Vagina (tissue), 2 donors: ENCODE measurements at places on chromosomes 11 and 22. TPM values are rescaled to one million over a fixed set of nuclear protein-coding genes. Genes with fewer than 3 reads are reported as not detected.

GRCh38 chr11:101401245-101401644 lies 182.6 kb downstream of the TRPC6 start:
- H3K27me3 ChIP-seq, result no peaks in the 10 kb centered on the region
- H3K27ac ChIP-seq, result no peak overlapping the region
- H3K4me3 ChIP-seq, result no peak overlapping the region
- H3K4me1 ChIP-seq, result peaks cover 10% of the 10 kb centered on the region
- no peaks in the 10 kb centered on the region for H3K36me3 ChIP-seq

GRCh38 chr22:40177738-40178416 lies at the start of gene TNRC6B:
Gene TNRC6B (plus strand): TSS chr22:40177925. CDS start chr22:40178136, 211 bp downstream.
- H3K4me1 ChIP-seq, result peaks cover 65% of the 10 kb centered on the region
- peak within 1 kb of the TSS; percentile 83 for H3K27ac ChIP-seq
- DNase-seq, result no peak
- H3K4me3 ChIP-seq, result peak within 1 kb of the TSS; percentile 59
- no peaks in the 10 kb centered on the region for H3K27me3 ChIP-seq

- no peaks in the 10 kb centered on the region for H3K36me3 ChIP-seq
- no peaks in the 10 kb centered on the region for H3K27me3 ChIP-seq
- H3K27ac ChIP-seq, result no peak overlapping the region
- H3K4me1 ChIP-seq, result no peaks in the 10 kb centered on the region
- DNase-seq, result no peak
These were observed 8.6 kb upstream of the APBB1 start for GRCh38 chr11:6427516-6427915.

The B4GALNT4 gene
- total RNA-seq, result 15.5 TPM

DNA sequence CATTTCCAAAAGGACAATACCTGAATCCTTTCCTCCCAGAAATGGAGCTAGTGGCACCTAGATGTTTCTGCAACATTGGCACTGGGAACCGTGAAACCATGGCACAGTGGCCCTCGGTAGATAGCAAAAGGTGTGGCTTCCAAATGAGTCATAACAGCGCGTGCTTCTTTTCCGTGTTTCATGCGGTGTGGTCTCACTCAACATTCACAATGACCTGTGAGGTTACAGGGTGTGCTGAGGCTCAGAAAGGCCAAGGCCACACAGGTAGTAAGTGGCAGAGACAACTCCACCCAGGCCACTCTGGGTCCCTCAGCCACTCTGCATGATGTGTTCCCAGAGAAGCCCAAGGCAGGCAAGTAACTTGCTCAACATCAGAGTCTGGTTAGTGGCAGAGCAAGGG lies 67.4 kb downstream of the TP53I11 start:
- H3K27me3 ChIP-seq, result no peaks in the 10 kb centered on the region
- no peaks in the 10 kb centered on the region for H3K36me3 ChIP-seq
- no peak overlapping the region for H3K4me3 ChIP-seq
- no peak for DNase-seq
- H3K27ac ChIP-seq, result no peak overlapping the region
- H3K4me1 ChIP-seq, result peaks cover 20% of the 10 kb centered on the region

The INSC gene
- total RNA-seq, result 3.2 TPM

The TRMT2A gene
- total RNA-seq, result 66.5 TPM

DNA sequence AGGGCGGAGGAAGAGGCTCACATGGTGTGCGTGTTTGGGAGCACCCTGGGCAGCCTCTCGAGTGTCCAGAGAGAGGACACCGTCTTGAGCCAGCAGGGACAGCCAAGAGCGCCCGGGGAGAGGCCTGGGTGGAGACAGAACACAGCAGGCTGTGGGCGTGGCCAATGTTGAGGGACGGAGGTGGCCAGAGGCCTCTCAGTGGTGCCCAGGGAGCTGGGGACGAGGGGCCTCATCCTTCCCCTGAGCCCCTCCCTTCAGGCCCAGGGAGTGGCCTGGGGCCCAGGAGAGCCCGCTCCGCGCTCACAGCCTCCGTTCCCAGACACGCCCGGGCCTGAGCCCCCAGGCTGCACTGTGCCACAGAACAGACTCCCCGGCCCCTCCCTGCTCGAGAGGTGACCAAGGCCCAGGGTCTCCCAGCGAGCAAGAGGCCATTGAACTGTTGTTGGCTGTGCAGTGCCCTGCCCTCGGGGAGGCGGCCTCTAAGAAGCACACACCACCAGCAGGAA lies 48.4 kb downstream of the CDKN1C start:
- H3K4me3 ChIP-seq, result no peak overlapping the region
- H3K36me3 ChIP-seq, result no peaks in the 10 kb centered on the region
- H3K4me1 ChIP-seq, result peaks cover 16% of the 10 kb centered on the region
- H3K27me3 ChIP-seq, result no peaks in the 10 kb centered on the region

DNA sequence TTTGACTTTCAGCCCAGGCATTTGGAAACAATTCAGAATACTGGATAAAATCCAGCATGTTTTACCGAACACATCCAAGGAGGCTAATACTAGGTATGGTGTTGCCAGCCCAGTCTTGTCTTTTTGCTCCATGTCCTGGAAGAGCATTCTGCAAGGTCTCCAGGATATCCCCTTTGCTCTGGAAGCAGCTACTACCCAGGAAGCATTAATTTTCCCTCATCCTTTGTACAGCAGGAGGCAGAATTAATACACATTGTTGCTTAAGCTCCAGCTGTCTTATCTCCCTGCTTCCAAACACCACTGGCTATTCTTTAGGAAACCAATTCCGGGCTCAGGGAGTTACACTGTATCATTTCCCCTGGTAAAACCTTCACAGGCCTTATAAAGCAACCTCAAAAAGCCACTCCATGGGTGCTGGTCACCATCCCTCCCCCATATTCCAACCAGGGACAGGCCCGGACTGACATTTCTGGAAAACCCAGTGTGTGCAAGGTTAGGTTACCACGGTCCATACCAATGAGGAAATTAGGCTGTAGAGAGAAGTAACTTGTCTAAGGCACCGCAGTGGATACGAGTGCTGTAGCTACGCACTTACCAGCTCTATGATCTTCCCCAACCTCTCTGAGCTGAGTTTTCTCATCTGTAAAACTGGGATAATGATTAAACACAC lies 1.5 kb upstream of the UBASH3B start:
- H3K4me1 ChIP-seq, result peaks cover 13% of the 10 kb centered on the region
- H3K36me3 ChIP-seq, result no peaks in the 10 kb centered on the region
- H3K4me3 ChIP-seq, result no peak overlapping the region
- DNase-seq, result no peak
- H3K27me3 ChIP-seq, result no peaks in the 10 kb centered on the region

GRCh38 chr11:12092714-12093113 lies 17.7 kb upstream of the MICAL2 start:
- DNase-seq, result no peak
- H3K27ac ChIP-seq, result no peak overlapping the region
- no peak overlapping the region for H3K4me3 ChIP-seq
- H3K4me1 ChIP-seq, result peaks cover 32% of the 10 kb centered on the region

- H3K36me3 ChIP-seq, result peaks cover 3% of the 10 kb centered on the region
- no peaks in the 10 kb centered on the region for H3K27me3 ChIP-seq
- DNase-seq, result no peak
- peak overlapping the region; percentile 86 for H3K27ac ChIP-seq
These were observed 59.1 kb downstream of the ST3GAL4 start for GRCh38 chr11:126414615-126415014.

DNA sequence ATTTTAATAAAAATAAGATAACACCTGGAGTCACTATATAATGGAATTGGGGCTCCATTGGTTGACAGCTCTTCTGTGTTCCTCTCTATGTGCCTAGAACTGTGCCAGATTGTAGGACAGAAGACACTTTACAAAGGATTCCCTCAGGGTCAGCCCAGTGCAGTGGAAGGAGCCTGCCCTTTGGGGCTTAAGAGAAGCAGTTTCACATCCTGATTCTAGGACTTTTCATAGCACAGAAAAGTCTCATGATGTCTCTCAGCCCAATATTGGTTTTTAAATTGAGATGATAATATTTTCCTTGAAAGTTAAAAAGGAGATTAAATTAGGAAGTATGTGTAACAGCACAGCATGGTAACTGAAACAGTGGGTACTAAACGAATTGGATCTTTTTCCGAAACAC lies 7.1 kb downstream of the PLAAT4 start:
- H3K4me3 ChIP-seq, result no peak overlapping the region
- H3K27ac ChIP-seq, result no peak overlapping the region
- peaks cover 2% of the 10 kb centered on the region for H3K4me1 ChIP-seq
- no peaks in the 10 kb centered on the region for H3K36me3 ChIP-seq

DNA sequence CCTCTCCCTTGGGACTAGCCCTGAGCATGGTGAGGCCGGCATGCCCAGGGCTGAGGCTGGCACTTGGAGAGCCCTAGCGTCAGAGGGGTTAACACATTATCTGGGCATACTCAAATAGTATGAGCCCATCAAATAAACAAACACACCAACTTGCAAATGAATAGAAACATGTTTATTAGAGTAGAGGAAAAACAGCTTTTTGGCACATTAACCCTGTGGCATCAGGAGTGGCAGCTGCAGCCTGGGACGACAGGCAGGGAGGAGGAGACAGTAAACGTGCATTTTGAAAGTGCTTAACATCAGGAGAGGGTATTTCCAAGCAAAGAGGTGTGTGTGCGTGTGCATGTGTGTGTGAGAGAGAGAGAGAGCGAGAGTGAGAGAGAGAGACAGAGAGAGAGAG lies 684.9 kb downstream of the NTM start:
- H3K36me3 ChIP-seq, result no peaks in the 10 kb centered on the region
- H3K27me3 ChIP-seq, result no peaks in the 10 kb centered on the region
- no peaks in the 10 kb centered on the region for H3K4me1 ChIP-seq
- H3K27ac ChIP-seq, result no peak overlapping the region
- no peak overlapping the region for H3K4me3 ChIP-seq
- no peak for DNase-seq

The ESAM gene
- 34.9 TPM for total RNA-seq

- H3K27ac ChIP-seq, result peak overlapping the region; percentile 30
- no peak for DNase-seq
- no peaks in the 10 kb centered on the region for H3K27me3 ChIP-seq
- peaks cover 21% of the 10 kb centered on the region for H3K4me1 ChIP-seq
- H3K4me3 ChIP-seq, result no peak overlapping the region
These were observed 18.8 kb upstream of the PICK1 start for GRCh38 chr22:38038426-38038825.

The CRYBB1 gene
- total RNA-seq, result not detected

- peaks cover 19% of the 10 kb centered on the region for H3K4me1 ChIP-seq
- no peaks in the 10 kb centered on the region for H3K36me3 ChIP-seq
- no peak for DNase-seq
- H3K4me3 ChIP-seq, result no peak overlapping the region
These were observed 168.1 kb downstream of the ADAMTS15 start for GRCh38 chr11:130616573-130616972.

The ISX gene
- total RNA-seq, result not detected

DNA sequence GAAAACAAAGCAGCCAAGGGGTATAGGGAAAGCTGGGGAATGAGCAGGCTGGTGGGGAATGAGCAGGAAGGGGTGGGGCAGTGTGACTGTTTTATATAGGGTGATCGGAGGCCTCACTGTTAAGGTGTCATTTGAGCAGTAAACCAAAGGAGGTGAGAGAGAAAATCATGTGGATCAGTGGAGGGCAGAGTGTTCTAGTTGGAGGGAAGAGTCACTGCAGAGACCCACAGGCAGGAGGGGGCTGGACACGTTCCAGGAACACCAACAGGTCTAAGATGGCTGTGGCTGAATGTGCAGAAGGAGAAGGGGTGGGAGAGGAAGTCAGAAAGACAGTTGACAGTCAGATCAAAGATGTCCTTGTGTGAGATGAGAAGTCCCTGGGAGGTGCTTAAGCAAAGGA lies 103.8 kb downstream of the ENTHD1 start:
- H3K36me3 ChIP-seq, result no peaks in the 10 kb centered on the region
- H3K27ac ChIP-seq, result no peak overlapping the region
- H3K4me1 ChIP-seq, result no peaks in the 10 kb centered on the region
- no peaks in the 10 kb centered on the region for H3K27me3 ChIP-seq
- no peak for DNase-seq

DNA sequence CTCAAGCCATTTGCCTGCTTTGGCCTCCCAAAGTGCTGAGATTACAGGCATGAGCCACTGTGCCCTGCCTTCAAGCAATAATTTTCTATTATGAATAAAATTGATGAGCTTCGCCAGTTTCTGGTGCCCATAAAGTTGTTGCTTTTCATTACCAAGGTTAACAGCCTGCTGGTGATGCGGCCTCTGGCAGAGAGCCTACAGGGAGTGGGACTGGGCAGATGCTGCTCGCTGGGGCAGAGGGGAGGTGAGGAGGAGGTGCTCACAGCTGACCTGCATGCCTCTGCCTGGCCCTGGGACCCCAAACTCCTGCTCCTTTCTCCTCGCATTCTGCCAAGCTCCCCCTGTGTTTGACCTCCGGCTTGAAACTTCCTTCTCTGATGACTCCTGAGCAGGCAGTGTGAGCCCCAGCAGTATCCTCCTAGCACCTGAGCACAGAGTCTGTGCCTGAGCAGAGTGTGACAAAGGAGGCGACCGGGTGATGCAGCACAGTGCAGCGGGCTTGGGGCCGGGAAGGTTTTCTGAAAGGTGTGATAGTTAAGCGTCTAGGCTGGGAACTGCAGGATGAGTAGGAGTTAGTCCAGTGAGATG lies 56.1 kb upstream of the B3GAT1 start:
- H3K27me3 ChIP-seq, result no peaks in the 10 kb centered on the region
- no peaks in the 10 kb centered on the region for H3K4me1 ChIP-seq
- no peak overlapping the region for H3K4me3 ChIP-seq
- H3K27ac ChIP-seq, result no peak overlapping the region
- H3K36me3 ChIP-seq, result no peaks in the 10 kb centered on the region

The MYOD1 gene
- not detected for total RNA-seq

The TOB2 gene
- total RNA-seq, result 34.9 TPM
